ENCODE measurements at places on chromosomes 16 and 17.

DNA sequence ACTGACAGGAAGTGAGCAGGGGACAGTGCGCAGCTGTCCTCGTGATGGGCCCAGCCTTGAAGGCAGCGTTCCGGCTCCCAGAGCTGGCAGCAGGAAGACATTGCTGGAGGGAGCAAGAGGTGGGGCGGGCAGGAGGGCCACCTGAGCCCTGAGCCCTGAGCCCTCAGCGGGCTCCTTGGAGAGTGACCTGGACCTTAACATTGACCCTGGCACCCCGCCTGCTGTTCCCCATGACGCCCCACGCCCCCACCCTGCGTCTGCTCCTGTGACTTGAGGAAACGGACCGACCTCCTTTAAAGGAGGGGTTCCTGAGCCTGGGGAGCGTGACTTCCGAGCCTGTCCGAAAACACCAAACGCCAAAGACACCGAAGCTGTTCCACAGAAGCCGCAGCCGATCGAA, 25.1 kb upstream of the ENPP7 start:
- no peak for DNase-seq

- DNase-seq = no peak
Observed at GRCh38 chr17:1617620-1618174, 10.9 kb downstream of the SLC43A2 start.

DNA sequence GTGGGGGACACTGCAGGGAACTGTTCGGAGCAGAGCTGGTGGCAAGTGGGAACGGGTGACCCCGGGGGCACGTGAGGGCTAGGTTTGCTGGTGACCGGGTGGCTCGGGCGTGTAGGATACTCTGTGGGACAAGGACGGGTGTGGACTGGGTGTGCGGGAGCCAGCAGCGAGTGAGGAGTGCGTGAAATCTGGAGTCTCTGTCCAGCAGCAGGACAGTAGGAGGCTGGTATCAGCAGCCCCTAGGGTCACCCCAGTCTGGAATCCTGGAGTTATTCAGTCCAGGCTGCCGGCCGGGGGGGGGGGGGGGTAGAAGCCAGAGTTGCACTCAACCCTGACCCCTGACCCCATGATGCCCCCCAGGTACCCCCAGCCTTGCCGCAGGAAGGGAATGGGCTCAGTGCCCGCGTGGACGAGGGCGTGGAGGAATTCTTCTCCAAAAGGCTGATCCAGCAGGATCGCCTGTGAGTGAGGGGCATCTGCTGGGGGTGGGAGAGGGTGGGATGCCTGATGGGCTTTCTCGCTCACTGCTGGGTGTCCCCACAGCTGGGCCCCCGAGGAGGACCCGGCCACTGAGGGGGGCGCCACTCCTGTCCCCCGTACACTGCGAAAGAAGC, 6.2 kb downstream of the ACD start:
- DNase-seq = no peak

GRCh38 chr16:426115-426905, 861 bp downstream of the RAB11FIP3 start:
- no peak for DNase-seq

DNA sequence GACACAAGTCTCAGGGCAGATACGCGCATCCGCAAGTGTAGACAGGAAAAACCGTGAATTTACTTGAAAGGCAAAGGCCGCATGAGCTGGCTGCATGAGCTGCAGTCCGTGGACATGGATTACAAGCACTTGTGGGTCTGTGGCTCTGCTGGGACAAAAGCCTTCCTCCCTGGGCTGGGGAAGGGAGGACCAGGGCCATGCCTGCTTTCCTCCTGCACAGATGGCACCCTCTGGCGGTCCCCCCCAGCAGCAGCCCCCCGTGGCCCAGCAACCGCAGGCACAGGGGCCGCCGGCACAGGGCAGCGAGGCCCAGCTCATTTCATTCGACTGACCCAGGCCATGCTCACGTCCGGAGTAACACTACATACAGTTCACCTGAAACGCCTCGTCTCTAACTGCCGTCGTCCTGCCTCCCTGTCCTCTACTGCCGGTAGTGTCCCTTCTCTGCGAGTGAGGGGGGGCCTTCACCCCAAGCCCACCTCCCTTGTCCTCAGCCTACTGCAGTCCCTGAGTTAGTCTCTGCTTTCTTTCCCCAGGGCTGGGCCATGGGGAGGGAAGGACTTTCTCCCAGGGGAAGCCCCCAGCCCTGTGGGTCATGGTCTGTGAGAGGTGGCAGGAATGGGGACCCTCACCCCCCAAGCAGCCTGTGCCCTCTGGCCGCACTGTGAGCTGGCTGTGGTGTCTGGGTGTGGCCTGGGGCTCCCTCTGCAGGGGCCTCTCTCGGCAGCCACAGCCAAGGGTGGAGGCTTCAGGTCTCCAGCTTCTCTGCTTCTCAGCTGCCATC, 1.7 kb upstream of the MRPL12 start:
- no peak for DNase-seq

- no peak for DNase-seq
Observed at GRCh38 chr17:75634376-75634740, 1.1 kb downstream of the SMIM5 start.

DNA sequence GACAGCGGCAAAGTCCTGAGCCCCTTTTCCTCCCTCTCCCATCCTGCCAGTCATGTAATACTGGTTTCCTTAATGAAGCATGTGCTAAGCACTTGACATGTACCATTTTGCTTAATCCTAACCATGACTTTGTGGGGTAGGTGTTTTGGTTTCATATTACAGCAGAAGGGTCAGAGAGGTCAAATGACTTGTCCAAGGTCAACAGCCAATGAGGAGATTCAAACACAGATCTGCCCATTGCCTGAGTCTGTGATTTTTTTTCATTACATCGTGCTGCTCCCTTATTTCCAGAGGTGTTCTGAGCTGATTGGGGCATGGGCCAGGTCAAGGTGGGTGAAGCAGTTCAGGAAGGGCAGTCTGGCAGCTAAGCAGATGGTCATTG, 17.6 kb upstream of the PHF12 start:
- no peak for DNase-seq

GRCh38 chr17:60473788-60474187, 51.5 kb downstream of the CHCT1 start:
- no peak for DNase-seq

DNA sequence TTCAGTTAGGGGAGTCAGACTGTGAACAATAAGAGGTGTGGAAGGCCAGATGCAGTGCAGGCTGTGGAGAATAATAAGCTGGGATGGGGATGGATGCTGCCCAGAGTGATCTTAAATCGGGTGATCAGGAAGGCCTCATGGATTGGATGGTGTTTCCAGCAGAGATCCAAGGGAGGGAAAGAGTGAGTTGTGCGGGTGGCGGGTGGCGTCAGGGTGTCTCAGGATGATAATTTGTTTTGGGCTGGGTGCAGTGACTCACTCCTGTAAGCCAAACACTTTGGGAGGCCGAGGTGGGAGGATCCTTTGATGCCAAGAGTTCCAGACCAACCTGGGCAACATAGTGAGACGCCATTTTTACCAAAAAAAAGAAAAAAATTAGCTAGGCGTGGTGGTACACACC, 7.9 kb downstream of the CLUAP1 start:
- DNase-seq = no peak

- DNase-seq = no peak
Observed at GRCh38 chr16:67992661-67993206, 6.5 kb downstream of the DPEP2 start.

DNA sequence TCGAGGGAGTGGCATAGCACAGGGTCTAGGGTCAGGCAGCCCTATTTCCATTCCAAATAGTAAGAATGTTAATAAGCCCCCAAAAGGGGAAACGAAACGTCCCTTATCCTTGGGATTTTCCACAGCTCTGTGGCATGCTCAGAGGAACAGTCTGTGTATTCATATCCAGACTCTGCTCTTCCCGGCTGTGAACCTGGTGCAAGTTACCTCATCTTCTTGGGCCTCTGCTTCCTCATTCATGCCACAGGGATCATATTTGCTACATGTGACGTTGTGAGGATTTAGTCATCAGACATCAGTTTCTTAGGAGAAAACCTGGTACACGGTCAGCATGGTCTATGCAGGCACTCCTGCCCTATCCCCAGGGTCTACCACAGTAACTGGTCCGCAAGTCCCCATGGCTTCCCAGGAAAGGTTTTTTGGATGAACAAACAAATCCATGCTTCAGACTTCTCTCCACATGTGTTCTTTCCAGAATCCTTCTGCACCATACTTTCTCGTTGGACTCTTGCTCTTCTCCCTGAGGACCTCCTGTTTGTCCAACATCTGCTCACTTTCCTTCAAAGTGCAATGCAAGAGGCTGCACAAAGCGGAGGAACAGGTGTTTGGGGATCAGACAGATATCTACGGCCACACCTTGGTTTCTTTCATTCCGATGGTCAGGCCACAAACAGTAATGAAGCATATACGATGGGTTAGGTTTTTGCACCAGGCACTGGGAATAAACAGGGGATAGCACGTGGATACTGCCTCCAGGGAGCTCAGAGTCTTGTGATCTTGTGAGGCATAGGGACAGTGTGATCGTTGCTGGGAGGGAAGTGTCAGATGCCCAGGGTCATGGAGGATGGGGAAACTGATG, 17.7 kb downstream of the GLP2R start:
- no peak for DNase-seq

DNA sequence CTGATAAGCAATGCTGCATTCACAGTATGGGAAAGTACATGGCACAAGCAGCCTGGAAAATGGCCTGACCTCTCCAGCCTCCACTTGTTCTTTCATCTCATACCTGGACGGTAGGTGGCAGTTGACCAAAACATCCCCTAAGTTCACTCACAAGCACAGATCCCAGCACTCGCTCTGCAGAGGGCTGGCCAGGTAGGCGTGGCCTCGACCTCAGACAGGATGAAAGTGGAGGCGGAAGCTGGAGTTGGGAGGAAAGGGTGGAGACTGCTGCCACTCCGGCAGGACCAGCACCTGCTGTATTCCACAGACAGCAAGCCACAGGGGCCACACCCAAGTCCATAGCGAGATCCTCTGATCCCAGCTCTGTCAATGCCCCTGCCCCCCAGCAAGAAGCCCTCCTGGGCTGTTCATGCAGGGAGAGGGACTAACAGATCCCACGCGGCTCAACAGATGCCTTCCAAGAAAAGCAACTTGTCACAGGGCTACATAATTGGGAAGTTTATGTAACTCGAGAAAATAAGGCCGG, 31.3 kb downstream of the ZCCHC14 start:
- DNase-seq = no peak

- DNase-seq = no peak
Observed at GRCh38 chr17:32335046-32335445, 6.9 kb downstream of the C17orf75 start.

Measured in stimulated activated CD4-positive, alpha-beta T cell treated with anti-CD3 and anti-CD28 coated beads, Interleukin-2, amount 100 ng/mL, for 4 hours (primary cell).